ENCODE measurements at places on chromosomes 3 and 15. TPM values are rescaled to one million over a fixed set of nuclear protein-coding genes. Genes with fewer than 3 reads are reported as not detected.
A peak's percentile ranks its signal among the peaks of the same experiment; 100 is the strongest.

DNA sequence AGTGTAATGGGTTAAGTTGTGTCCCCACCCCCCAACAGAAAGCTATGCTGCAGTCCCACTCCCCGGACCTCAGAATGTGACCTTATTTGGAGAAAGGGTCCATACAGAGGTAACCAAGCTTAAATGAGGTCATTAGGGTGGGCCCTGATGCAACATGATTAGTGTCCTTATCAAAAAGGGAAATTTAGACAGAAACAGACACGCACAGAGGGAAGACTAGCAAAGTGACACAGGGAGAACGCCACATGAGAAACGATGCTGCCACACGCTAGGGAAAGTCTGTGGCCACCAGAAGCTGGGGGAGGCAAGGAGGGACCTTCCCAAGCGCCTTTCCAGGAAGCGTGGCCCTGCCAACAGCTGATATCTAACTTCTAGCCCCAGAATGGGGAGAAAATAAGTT lies 65.4 kb downstream of the RPN1 start:
- H3K36me3 ChIP-seq = no peaks in the 10 kb centered on the region
- no peak for DNase-seq
- H3K4me3 ChIP-seq = no peak overlapping the region

GRCh38 chr3:11680509-11680908 lies 36.8 kb upstream of the VGLL4 start:
- DNase-seq = no peak
- no peak overlapping the region for H3K27ac ChIP-seq
- H3K4me1 ChIP-seq = no peaks in the 10 kb centered on the region
- no peaks in the 10 kb centered on the region for H3K27me3 ChIP-seq

Gene SKOR1
- not detected for total RNA-seq

GRCh38 chr3:71277341-71277740 lies 306.2 kb downstream of the FOXP1 start:
- H3K27ac ChIP-seq = no peak overlapping the region
- H3K4me3 ChIP-seq = no peak overlapping the region
- DNase-seq = no peak
- H3K36me3 ChIP-seq = no peaks in the 10 kb centered on the region
- H3K27me3 ChIP-seq = no peaks in the 10 kb centered on the region
- no peaks in the 10 kb centered on the region for H3K4me1 ChIP-seq

GRCh38 chr3:62999158-62999557 lies 123.9 kb upstream of the CADPS start:
- no peaks in the 10 kb centered on the region for H3K36me3 ChIP-seq
- DNase-seq = no peak
- H3K4me3 ChIP-seq = no peak overlapping the region
- no peaks in the 10 kb centered on the region for H3K27me3 ChIP-seq
- no peaks in the 10 kb centered on the region for H3K4me1 ChIP-seq
- no peak overlapping the region for H3K27ac ChIP-seq

DNA sequence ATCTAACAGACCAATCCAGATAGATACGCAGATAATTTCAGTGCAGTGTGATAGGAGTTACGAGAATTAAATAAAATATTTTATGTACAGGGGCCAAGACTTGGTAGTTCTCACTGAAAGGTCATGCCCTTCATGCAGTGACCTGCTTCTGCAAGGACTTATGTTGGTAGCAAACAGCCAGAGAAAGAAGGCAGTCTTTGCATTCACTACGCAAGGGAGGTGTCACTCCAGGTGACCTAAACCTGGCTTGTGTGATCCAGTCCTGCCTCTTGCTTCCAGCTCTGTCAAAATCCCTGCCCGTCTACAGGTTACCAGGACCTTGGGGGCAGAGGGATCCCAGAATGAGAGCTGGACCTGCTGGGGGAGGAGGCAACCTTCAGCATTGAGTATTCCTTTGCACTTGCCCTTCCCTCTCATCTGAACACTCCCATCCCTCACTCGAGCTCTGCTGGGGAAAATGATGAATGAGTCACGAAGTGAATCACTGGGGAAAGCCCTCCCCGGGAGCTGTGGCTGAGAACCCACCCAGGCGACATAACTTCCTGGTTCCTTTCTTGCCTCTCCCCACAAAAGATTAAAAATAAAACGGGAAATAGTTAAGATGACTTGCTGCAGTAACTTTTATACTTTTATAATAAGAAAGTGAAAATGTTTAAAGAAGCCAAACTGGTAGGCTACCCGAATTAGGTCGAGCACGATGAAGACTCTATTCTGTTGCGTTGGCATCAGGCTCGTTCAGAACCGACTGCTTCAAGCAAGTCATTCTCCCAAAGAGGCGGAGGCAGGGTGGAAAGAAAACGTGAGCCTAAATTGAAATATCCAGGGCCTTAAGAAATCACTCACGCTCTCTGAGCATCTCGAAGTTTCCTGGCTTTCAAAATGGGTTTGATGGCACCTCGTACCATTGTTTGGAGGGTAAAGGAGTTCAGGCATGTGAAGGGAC lies 216.1 kb downstream of the SLCO3A1 start:
- peak; percentile 58 for DNase-seq
- H3K36me3 ChIP-seq = no peaks in the 10 kb centered on the region
- H3K4me3 ChIP-seq = peak overlapping the region; percentile 28
- H3K27ac ChIP-seq = peak overlapping the region; percentile 25

- no peak overlapping the region for H3K4me3 ChIP-seq
- H3K4me1 ChIP-seq = no peaks in the 10 kb centered on the region
- no peak for DNase-seq
- H3K27ac ChIP-seq = no peak overlapping the region
Observed at GRCh38 chr15:34124651-34125050, 22.8 kb downstream of the PGBD4 start.

Gene GP5
- total RNA-seq = not detected

Gene GXYLT2
- total RNA-seq = 21.3 TPM

- no peak for DNase-seq
- H3K36me3 ChIP-seq = no peaks in the 10 kb centered on the region
- H3K27ac ChIP-seq = no peak overlapping the region
- peaks cover 3% of the 10 kb centered on the region for H3K4me1 ChIP-seq
- no peak overlapping the region for H3K4me3 ChIP-seq
- no peaks in the 10 kb centered on the region for H3K27me3 ChIP-seq
Observed at GRCh38 chr3:16523778-16524177, 10.3 kb upstream of the RFTN1 start.

DNA sequence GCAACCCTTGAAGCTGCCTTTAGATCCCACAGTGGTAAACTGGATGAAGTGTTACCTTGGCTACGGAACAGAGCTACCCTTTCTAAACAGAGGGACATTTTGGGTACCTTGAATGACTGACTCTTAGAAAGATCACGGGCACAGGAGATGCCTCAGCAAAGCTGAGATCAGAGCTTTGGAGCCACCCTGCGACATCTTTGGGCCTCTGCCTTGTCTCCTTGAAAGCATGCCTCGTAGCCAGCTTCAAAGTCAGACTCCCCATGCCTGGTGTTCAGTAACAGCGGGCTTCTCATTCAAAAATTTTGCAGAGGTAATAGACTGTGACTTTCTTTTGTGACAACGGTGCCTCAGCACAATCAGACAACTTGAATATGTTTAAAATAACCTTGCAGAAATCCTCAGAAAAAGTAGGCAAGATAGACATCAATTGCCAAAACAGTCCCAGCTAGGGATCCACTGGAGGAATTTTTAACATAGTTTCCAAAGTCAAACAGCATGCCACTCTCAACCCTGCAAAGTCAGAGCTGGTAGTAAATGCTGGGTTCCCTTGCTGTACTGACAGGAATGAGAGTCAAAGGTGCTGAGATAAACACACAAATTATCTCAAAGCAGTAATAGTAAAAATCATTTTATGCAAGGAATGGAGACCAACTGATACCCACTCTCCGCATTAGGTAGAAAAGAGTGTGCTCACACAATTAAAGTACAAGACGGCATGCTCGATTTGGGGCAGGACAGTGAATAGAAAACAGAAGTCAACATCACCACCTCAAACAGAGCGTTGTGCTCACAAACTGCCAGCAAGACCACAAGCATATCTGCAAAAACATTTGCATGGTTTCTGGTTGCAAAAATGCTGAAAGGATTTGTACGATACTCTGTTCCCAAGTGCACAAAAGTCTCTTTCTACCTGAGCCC lies 82.1 kb downstream of the MYO1E start:
- H3K27me3 ChIP-seq = no peaks in the 10 kb centered on the region
- H3K4me1 ChIP-seq = peaks cover 20% of the 10 kb centered on the region
- no peak for DNase-seq
- no peak overlapping the region for H3K4me3 ChIP-seq

- H3K4me1 ChIP-seq = peaks cover 34% of the 10 kb centered on the region
- H3K4me3 ChIP-seq = no peak overlapping the region
- DNase-seq = no peak
- H3K36me3 ChIP-seq = no peaks in the 10 kb centered on the region
Observed at GRCh38 chr3:61765157-61765876, 203.9 kb downstream of the PTPRG start.

DNA sequence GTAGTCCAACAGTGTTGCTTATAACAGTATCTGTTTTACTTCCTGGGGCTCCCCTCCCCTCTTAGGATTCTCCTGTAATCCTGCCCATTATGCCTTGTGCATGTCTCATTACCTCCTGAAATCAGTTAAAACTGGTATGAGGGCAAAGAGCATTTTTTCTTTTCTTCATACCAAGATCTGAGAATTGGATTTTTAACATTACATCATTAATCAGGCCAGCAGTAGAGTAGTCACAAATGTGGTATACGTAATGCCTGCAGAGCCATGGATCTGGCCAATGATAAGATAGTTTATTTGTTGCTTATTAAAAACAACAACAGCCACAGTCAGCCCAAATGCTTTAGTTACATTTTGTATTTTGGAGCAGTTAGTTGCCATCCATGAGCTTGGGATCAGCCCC lies 23.2 kb downstream of the ARID3B start:
- H3K27me3 ChIP-seq = no peaks in the 10 kb centered on the region
- H3K4me3 ChIP-seq = no peak overlapping the region
- H3K27ac ChIP-seq = no peak overlapping the region
- H3K36me3 ChIP-seq = no peaks in the 10 kb centered on the region

Gene MED12L
- 2.1 TPM for total RNA-seq

GRCh38 chr3:84108442-84108971 lies 850.3 kb upstream of the CADM2 start:
- H3K27me3 ChIP-seq = no peaks in the 10 kb centered on the region
- no peaks in the 10 kb centered on the region for H3K36me3 ChIP-seq
- no peaks in the 10 kb centered on the region for H3K4me1 ChIP-seq
- H3K27ac ChIP-seq = no peak overlapping the region
- no peak for DNase-seq
- H3K4me3 ChIP-seq = no peak overlapping the region

DNA sequence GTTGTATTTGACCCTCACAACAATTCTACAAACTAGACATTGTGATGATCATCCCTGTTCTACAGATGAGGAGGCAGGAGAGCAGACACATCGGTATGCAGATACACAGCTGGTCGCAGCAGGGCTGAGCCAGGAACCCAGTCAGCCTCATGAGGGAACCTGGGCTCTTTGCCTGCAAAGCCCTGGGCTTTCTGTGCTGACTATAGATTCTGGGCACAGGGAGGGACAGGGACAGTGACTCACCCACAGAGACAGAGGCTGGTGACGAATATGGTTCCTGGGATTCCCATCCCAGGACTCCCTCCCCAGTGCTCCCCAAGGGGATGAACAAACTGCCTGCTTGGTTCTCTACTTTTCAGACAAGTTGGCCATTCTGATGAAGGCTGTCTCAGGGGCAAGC lies 3.8 kb upstream of the CAMP start:
- DNase-seq = peak; percentile 64
- no peak overlapping the region for H3K27ac ChIP-seq
- no peaks in the 10 kb centered on the region for H3K27me3 ChIP-seq
- peaks cover 19% of the 10 kb centered on the region for H3K4me1 ChIP-seq
- no peak overlapping the region for H3K4me3 ChIP-seq

GRCh38 chr3:115627180-115628074 lies 4.1 kb downstream of the GAP43 start:
- no peak for DNase-seq
- H3K27me3 ChIP-seq = peaks cover 9% of the 10 kb centered on the region
- peaks cover 7% of the 10 kb centered on the region for H3K4me1 ChIP-seq
- no peak overlapping the region for H3K4me3 ChIP-seq

Gene SLC28A1
- 0.84 TPM for total RNA-seq

Gene SPATA12
- not detected for total RNA-seq

Data from heart left ventricle (tissue), 16 donors.